Stimulated activated CD4-positive, alpha-beta T cell treated with anti-CD3 and anti-CD28 coated beads, Interleukin-12 subunit alpha, Interleukin-12 subunit beta, amount 100 ng/mL, for 24 hours (primary cell): ENCODE measurements at places on chromosomes 11 and 22.

GRCh38 chr11:34948696-34949095, 32.3 kb downstream of the PDHX start:
- no peak for DNase-seq

DNA sequence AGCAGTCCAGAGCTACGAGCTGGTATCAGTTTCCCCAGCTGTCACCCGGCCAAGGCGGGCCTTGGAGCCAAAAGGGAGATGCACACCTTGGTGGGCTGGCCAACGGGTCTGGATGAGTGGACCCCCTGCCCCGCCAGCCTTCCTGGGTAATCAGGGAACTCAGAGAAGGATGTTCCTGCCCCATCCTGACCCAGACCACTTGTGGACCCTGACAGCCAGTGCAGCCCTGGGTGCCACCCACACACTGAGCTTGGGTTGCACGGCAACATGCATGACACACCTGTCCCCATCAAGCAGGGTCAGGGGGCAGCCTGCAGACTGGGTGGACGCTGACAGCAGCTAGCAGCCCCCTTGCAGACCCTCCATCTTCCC, 8.6 kb downstream of the SLC25A1 start:
- no peak for DNase-seq

DNA sequence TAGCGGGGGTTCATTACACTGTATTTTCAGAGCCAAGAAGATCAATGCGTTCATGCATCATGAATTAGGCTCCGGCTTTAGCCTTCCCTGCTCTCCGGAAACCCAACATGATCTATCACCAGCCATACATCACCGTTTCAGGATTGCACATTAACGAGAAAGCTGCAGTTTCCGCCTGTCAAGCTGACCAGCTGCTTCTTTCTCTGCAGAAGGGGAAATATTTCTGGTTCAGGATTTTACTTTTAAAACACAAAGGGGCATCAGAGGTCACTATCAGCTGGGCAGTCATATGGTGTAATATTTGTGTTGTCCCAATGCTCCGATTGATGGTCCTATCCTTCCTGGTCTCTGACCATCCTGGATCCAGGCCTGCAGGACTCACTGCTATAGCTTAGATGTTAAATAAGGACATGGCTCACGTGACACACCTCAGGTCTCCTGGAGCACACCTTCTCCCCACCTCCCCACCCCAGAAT, 21.4 kb upstream of the CADM1 start:
- no peak for DNase-seq

DNA sequence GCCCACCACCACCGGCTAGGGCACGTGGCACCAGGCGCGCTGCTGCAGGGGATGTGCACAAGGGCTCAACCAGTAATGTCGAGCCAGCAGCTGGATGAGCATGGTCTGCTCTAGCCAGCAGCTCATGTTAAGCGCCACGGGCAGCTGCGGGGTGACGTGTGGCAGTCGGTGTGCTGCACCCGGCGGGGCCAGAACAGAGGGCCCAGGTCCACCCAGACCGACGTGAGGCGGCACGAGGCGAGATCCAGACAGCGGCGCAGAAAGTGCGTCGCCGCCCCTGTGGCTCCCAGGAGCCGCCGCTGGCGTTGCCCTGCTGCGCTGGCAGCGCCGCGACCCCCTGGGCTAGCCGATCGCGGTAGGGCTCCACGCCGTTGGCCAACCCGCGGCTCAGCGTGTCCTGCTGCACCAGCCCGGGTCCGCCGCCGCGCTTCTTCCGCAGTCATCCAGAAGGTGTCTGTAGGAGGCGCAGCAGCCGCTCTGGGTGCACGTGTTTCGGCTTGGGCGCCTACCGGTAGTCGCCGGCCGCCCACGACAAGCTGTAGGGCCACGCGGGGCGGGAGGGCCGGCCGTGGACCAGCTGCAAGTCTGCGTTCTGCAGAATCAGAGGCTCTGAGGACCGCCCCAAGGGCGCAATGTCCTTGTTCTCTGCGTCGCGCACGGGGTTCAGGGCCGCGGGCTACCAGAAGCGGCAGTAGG, 4.6 kb upstream of the GALR3 start:
- peak; percentile 65 for DNase-seq

DNA sequence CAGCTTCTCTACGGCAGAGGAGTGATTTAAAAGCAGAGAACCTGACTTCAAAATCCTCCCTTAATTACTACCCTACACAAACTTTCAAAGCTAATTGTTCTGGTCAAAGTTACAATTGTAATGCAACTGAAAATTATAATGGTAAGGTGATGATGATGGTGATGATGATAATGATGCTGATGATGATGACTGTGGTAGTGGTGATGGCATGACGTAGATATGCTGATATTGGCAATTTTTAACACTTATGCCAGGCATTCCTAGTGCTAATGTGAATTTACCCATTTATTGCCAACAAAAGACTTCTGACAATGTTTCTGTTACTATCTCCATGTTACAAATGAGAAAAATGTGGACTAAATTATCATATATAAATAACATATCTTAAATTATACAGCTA, 1831.1 kb downstream of the LRRC4C start:
- no peak for DNase-seq

GRCh38 chr22:46078241-46079092, 71.9 kb upstream of the PPARA start:
- DNase-seq = no peak

DNA sequence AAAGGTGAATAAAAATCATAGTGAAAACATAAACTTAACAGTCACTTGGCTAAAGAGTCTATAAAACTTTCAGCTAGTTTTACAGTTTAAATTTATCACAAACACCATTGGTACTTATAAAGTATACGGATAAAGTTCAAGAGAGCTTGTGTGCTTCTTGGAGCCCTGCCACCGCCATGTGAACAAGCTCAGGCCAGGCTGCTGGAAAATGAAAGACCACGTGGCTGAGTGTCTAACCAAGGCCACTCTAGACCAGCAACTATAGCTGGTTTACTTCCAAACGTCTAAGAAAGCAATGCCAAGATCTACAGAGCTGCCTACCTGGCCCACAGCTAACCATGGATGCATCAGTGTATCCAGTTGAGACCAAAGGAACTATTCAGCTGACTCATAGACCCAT, 66.3 kb upstream of the API5 start:
- DNase-seq = no peak

- no peak for DNase-seq
Observed at GRCh38 chr22:20090730-20091240, 10.7 kb downstream of the DGCR8 start.

DNA sequence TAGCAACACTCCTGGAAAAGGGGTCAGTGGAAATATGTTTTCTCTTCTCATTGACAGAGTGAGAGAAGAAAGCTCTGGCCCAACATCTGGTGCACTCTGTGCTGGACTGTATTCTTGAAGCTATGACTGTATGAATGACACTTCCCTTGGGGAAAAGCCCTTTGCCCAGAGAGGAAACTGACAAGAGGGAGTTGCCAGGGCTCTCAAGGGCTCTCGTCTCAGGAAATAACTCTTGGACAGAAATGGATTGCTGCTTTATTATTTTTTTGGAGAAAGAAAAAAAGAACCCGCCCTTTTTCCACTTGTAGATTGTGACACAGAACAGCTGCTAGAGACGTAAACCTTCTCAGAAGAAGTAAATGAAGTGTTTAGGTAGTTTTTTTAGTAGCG, 11.4 kb downstream of the ETS1 start:
- DNase-seq = no peak

GRCh38 chr11:13446444-13446843, 16.6 kb downstream of the BTBD10 start:
- no peak for DNase-seq

DNA sequence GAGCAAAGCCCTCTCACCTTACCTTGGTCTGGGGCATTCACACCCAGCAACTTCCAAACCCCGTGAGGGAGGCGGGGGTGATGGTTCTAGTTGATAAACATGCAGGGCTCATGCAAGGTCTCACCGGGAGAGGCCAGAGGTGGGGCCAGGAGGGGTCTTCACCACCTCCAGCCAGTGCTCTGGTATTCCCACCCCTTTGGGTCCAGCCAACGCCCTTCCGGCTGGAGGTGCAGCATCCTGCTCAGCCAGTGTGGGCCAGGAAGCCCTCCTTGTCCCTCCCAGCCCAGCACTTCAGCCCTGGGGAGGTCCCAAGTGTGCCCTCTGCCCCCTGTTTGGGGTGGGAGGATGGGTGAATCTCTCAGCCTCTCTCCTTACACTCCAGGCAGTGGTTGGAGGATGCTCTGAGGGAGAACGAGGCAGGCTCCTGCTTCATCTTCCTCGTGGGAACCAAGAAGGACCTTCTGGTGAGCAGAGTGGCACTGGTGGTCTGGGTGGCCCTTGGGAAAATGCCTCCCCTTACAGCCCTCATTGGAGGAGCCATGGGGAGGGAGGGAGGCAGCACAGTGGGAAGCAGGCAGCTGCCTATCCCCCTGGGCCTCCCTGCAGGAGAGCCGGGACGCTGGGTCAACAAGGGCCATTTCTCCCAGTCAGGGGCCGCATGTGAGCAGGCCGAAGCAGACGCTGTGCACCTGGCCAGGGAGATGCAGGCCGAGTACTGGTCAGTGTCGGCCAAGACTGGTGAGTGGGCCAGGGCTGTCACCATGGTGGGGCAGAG, 13.4 kb downstream of the RAB36 start:
- no peak for DNase-seq

DNA sequence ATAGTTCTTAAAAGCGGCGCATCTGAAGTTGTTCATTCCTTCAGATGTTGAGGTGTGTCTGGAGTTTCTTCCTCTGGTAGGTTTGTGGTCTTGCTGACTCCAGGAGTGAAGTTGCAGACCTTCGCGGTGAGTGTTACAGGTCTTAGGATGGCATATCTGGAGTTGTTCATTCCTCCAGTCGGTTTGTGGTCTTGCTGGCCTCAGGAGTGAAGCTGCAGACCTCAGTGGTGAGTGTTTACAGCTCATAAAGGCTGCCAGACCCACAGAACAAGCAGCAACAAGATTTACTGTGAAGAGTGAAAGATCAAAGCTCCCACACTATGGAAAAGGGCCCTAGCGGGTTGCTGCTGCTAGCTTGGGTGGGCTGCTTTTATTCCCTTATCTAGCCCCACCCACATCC, 201.7 kb upstream of the PDGFD start:
- no peak for DNase-seq

GRCh38 chr22:48753381-48753730, 1074.3 kb downstream of the BRD1 start:
- no peak for DNase-seq

DNA sequence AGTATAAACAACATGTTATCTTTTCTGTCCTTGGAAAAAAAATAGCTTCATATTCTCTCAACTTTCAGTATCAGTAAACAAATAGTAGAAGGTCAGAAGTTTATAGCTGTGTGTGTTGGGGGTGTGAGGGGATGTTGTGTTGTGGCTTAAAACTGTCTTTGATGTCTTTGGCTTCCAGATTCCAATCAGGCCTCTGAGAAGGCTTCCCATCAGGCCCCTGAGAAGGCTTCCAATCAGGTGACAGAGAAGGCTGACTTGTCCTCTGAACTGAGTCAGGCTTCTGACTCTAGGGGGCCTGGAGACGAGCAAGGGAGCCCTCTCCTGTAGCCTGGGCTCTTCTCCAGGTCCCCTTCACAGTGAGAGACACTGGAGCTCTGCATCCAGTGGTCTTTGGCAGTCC, 9.3 kb downstream of the MTFP1 start:
- no peak for DNase-seq

GRCh38 chr22:45774001-45774670, 102.5 kb downstream of the ATXN10 start:
- no peak for DNase-seq

DNA sequence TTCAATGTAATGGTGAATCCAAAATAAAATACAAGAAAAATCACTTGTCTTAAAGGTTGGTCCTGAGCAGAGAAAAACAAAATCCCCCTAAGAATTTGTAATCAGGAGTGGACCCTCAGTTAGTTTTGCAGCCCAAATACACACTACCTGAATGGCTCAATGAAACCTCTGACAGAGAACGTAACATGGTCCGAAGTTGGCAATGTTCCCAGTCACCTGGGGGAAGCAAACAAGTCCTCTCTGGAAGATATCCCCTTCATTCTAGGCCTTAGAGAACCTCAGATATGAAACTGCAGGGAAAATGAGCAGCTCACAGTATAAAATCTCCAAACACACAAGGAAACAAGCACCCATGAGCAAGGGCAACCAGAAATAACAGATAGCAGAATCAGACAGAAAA, 58.2 kb downstream of the MORC2 start:
- no peak for DNase-seq

DNA sequence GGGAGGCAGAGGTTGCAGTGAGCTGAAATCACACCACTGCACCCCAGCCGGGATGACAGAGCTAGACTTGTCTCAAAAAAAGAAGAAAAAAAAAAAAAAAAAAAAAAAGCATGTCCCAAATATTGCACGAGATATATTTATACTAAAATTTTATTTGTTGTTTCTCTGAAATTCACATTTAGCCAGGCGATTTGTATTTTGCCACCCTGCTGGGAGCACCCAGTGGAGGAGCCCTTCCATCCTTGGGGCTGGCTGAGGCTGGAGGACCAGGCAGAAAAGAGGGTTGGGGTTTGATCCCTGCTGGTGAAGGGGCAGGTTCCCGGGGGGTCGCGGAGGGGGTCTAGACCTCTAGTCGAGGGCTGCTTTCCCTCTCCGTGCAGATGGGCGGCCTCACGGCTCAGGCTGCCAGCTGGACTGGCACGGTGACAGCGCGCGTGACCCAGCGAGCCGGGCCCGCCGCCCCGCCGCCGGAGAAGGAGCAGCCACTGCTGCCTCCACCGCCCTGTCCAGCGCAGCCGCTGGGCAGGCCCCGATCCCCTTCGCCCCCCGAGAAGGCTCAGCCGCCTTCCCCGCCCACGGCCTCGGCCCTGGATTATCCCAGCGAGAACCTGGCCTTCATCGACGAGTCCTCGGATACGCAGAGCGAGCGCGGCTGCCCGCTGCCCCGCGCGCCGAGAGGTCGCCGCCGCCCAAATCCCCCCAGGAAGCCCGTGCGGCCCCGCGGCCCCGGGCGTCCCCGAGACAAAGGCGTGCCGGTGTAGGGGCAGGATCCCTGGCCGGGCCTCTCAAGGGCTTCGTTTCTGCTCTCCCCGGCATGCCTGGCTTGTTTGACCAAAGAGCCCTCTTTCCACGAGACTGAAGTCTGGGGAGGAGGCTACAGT, 952 bp upstream of the CATSPERZ start:
- no peak for DNase-seq
